Activated T-cell treated with anti-CD3 and anti-CD28 coated beads for 1 hour (primary cell): ENCODE measurements at places on chromosomes 1 and 21.

DNA sequence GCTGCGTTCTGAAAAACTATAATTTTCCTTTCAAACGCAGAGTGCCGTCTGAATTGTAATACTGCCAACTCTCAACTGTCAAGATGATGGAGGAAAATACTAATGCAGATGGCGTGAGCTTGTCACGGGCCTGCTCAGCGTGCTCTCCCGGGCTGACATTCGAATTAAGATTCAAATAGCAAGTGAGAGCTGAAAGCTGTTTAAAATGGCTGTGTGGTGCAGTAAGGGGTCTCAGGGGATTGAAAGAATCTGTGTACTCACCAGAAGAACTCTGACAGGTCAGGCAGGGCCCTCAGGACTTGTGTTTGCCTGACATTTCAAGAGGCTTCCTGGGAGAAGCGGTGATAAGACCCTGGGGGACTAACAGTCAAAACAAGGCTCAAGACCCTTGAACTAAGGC, 33.1 kb downstream of the ZMYND12 start:
- DNase-seq: no peak

DNA sequence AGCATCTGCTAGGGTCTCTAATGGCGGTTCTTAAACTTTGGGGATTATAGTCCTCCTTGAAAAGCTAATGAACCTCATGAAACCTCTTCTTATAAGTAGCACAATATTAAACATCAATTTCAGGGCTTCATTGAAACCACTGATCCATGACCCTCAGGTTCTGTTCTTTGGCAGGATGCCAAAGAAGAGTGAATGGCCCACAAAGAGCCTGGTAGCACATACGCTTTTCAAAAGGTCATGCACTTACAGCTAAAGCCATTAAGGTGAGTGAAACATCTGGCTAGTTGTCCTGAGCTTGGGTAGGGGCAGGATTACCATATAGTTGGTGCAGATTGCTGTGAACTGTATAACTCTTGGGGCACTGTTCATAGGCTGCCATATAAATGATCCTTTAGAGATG, 42.3 kb downstream of the MDM4 start:
- no peak for DNase-seq

DNA sequence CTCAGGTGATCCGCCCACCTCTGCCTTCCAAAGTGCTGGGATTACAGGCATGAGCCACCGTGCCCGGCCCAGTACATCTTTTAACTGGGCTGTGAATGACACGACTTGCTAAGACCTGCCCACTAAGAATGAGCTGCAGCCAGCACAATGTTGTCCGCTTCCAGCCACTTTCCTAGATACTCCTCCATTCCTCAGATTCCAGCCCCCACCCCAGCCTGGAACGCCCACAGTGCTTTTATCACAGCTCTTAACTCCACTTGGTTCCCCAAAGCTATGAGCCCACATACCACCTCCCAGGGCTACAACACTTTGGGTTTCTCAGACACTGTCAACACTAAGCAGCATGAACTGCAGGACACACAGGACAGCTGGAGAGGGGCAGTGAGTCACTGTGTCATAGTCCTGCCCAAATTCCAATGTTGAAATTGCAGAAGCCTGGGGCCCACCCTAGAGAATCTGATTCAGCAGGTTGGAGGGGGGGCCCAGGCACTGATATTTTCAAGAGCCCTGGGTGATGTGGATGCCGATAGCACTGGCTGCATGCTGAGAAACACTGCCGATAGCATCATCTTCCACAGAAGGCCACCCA, 58.0 kb downstream of the ACBD3 start:
- DNase-seq: no peak

DNA sequence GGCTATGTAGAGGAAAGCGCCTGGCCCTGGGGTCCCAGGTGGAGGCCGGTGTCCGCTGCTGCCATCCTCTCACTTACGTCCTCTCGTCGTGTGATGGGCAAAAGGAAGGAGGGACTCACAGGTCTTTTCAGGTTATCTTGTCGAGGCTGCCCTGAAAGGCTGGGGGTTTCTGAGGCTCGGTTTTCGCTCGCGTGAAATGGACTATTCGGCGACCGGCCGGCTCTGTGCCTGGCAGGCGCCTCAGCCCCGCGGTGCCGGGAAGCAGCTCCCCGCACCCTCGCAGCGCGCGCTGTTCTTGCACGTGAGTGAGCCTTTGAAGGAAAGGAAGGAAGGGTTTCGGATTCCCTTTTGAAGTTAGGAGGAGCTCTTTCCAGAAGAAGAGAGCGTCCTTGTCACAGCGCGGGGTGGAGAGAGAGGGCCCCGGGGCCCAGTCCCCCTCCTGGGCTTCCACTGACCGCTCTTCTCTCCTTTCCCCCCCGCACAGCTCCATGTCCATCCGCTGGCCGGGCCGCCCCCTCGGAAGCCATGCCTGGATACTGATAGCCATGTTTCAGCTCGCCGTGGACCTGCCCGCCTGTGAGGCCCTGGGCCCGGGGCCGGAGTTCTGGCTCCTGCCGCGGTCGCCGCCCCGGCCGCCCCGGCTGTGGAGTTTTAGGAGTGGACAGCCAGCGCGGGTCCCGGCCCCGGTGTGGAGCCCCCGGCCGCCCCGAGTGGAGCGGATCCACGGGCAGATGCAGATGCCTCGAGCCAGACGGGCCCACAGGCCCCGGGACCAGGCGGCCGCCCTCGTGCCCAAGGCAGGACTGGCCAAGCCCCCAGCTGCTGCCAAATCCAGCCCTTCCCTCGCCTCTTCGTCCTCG, 57.2 kb downstream of the AJAP1 start:
- no peak for DNase-seq

DNA sequence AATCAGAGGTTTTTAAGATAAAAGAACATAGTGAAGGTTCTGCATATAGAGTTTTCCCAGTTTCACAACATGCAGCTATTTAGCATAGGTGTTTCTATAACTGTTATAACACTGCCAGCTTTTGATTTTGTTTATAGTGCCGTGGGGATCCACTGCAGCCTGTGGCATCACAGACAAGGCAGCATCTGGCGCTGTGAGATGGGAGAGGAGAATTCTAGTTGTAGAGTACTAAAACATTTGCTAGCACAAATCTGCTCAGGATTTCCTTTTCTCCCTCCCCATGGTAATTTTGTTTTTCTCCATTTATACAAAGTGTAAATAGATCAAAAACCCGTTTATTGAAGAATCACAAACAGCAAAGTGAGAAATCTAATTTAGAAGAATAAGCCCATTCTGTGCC, 482.8 kb upstream of the NCAM2 start:
- no peak for DNase-seq

- DNase-seq: no peak
Measured at GRCh38 chr21:35783721-35784120, 276.6 kb downstream of the SETD4 start.

DNA sequence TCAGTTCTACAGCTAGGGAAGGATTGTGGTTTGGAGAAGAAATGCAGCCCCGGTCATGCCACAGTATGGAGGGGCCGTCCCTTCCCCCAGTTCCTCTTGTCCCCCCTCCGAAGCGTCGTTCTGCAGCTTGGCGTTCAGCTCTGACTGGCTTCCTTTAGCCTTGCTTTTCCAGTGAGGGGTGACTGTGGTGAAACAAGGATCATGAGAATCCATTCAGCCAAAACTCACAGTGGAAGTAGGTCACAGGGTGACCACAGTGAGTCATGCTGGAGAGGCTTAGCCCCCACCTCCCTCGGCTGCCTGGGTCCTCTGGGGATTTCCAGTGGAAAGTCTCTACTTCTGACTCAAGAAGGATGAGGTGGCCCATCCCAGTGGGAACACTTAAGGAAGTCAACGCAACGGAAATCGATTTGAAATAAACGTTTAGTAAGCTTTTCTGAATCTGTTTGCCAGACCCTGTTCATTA, 37.3 kb upstream of the COL6A2 start:
- DNase-seq: no peak

GRCh38 chr1:87916965-87917364, 588.3 kb downstream of the LMO4 start:
- no peak for DNase-seq

DNA sequence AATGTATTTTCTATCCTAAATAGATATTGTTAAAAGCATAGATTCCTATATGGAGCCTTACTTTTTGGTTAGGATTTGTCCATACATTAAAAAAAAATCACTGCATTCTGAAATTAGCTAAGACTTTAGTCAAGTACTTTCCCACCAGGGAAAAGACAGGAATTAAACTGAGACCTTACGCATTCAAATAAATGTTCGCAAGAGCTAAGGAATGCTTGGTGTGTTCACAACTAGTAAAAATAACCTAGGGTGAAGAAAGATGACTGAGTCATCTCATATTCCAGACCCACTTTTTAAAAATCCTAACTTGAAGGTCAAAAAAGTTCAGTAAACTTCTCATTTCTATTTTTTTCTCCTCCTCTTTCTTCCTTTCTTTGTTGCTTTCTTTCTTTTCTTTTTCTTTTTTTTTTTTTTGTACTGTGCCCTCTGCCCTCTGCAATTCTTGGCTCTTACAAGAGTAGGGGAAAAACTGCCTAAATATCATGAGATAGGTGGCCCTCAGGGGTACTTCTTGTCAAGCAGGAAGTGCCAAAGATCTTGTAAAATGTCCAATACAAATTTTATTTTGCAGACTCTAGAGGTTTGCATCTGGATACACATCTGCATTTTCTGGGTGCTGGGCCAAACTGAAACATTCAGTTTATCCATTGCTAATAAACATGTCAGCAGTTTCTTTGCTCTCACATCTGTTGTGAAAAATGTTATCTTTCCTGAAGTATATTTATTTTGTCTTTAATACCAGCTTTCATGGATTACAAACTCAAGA, 121.4 kb upstream of the GORAB start:
- no peak for DNase-seq

GRCh38 chr1:84078842-84079202, 65.2 kb upstream of the PRKACB start:
- DNase-seq: no peak

- DNase-seq: no peak
Measured at GRCh38 chr1:910311-910880, 13.3 kb upstream of the SAMD11 start.

DNA sequence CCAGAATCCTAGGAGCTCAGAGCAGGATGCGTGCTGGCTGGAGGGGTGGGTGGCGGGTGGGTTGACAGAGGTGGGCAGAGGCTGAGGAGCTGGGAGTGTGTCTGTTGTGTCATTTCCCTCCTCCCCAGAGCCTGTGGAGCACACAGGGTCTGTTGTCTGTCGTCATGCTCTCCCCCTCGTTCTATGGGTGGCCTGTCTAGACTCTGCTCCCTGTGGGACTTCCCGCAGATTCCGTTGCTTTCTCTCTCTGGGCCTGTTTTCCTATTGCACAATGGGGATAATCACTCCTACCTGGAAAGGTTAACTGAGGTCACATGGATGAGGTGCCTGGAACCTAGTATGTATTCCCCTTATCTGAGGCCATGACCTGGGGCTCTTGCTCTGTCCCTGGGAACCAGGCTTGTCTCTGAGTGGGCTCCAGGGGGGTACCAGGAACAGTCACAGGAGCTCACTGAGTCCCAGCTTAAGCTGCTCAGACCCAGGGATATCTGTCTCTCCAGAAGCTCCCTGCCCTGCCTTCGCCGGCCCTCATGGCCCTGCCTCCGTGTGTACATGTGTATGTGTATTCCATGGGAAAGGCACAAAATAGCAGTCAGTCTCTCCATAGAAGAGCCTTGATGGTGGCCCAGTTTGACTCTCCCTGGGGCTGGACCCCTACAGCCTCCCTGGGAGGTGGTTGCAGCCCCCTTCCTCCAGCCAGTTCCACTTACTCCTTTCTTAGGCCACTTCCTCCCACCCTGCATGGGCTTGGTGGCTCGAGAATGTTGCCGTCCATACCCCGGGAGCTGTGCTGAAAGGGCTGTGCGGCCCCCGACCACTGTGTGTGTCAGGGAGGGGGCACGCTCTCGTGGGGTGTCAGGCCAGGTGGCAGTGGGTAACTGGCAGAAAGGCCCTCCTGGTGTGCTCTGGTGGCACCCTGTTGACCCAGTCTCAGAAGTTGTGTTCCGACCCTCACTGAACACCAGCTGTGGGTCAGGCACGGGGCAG, 17.9 kb downstream of the PTPRF start:
- DNase-seq: no peak

DNA sequence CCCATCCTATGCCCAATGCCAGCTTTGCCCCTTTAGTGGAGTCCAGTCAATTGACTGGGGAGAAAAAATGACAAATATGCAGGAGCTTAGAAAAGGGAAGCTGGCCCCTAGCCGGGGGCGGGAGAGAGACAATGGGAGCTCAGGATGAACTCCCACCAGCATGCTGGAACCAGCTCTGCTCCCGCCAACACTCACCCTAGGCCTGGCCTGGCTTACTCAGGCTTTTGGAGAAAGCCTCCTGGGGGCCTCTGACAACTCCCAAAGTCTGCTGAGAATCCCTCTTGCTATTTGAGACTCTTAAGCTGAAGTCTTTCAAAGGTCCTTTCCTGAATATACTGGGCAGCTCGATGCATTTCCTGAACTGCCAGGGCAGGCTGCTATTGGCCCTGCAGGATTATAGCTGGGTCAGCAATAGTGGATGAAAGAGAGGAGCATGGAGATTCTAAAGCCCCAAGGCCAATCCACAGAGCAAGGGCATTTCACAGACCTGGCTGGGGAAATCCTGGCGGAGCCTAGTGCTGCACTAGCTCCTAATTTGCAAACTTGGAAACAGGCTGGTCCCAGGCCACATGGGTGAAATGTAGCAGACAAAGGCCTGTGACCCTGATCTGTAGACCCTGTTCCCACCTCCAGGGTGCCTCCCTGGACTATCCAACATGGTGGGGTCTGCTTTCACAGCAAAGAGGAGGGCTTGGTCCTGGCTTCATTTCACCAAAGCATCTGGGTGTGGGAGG, 35.7 kb upstream of the CLSTN1 start:
- no peak for DNase-seq
